ENCODE measurements at places on chromosomes 7 and 10. TPM values are rescaled to one million over a fixed set of nuclear protein-coding genes. Genes with fewer than 3 reads are reported as not detected.

DNA sequence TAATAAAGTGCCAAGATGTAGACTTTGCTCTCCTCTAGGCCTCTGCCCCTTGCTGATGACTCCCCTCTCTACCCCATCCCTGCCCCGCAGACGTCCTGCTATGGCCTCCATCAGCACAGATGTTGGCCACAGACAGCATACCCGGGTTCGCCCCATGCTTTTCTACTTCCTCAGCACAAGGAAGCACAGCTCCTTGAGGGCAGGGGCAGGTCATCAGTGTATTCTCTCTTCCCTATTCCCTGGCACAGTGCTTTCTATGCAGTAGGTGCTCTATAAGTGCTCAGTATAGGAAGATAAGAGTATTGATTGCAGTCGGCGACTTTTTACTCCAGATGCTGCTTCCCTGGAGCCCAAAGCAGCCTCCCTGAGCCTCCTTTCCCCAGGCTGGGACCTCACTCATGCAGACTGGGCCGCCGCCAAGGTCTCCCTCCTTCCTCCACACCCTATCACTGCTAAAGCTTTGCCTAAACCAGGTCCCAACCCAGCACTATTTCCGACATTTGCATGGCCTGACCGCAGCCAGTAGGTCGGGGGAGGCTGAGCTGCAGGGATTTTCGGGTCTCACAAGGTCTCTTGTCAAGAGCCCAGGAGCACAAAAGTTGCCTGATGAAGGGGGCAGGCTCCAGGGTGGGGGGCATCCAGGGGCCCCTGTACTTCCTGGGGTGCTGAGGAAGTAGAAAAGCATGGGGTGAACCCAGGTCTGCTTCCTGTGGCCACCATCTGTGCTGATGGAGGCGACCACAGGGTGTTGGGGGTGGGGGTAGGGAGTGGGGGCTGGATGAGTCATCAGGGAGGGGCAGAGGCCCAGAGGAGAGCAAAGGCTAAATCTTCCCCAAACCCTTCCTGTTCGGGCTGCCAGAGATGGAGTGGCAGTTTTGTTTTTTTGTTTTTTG lies 8.0 kb downstream of the CALHM3 start:
- no peaks in the 10 kb centered on the region for H3K27me3 ChIP-seq
- H3K36me3 ChIP-seq = no peaks in the 10 kb centered on the region
- no peak overlapping the region for H3K4me3 ChIP-seq
- H3K27ac ChIP-seq = peak overlapping the region; percentile 64
- H3K4me1 ChIP-seq = peaks cover 19% of the 10 kb centered on the region

DNA sequence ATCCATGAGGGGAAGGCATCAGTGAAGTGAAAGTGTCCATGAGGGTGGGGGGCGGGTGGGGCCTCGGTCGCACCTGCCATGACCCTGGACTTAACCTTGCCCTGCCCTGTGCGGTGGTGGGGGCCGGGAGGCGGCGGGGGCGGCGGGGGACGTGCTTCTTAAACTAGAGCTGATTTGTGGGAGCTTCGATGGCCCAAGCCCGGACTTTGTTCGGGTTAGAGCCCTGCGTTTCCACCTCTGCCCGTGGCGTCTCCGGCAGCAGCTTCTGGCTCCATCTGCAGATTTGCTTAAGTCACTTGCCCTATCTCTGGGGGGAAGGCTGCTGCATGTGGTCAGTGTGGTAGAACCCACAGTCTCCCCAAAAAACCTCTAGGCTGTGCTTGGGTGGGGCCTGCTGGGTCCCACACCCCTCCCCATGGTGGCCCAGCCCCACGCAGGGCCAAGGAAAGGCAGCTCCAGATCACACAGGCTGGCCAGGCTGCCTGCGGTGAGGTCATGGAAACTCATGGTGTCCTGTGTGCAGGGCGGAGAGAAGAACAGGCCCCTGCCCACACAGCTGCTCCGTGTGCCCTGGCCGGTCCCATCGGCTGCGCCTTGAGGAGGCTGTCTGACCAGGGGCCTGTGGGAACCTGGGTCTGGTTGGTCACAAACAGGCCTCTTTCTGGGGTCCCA lies 93.2 kb downstream of the INPP5A start:
- DNase-seq = no peak
- H3K4me1 ChIP-seq = peaks cover 81% of the 10 kb centered on the region
- H3K27ac ChIP-seq = peak overlapping the region; percentile 96
- H3K27me3 ChIP-seq = no peaks in the 10 kb centered on the region

- peaks cover 33% of the 10 kb centered on the region for H3K4me1 ChIP-seq
- no peaks in the 10 kb centered on the region for H3K27me3 ChIP-seq
- no peak overlapping the region for H3K27ac ChIP-seq
- no peak for DNase-seq
- H3K4me3 ChIP-seq = no peak overlapping the region
Observed at GRCh38 chr7:729140-730000, 2.3 kb upstream of the PRKAR1B start.

GRCh38 chr10:45471531-45472310 lies 97.7 kb downstream of the ALOX5 start:
- H3K4me3 ChIP-seq = no peak overlapping the region
- peaks cover 37% of the 10 kb centered on the region for H3K4me1 ChIP-seq
- no peak overlapping the region for H3K27ac ChIP-seq
- DNase-seq = no peak

DNA sequence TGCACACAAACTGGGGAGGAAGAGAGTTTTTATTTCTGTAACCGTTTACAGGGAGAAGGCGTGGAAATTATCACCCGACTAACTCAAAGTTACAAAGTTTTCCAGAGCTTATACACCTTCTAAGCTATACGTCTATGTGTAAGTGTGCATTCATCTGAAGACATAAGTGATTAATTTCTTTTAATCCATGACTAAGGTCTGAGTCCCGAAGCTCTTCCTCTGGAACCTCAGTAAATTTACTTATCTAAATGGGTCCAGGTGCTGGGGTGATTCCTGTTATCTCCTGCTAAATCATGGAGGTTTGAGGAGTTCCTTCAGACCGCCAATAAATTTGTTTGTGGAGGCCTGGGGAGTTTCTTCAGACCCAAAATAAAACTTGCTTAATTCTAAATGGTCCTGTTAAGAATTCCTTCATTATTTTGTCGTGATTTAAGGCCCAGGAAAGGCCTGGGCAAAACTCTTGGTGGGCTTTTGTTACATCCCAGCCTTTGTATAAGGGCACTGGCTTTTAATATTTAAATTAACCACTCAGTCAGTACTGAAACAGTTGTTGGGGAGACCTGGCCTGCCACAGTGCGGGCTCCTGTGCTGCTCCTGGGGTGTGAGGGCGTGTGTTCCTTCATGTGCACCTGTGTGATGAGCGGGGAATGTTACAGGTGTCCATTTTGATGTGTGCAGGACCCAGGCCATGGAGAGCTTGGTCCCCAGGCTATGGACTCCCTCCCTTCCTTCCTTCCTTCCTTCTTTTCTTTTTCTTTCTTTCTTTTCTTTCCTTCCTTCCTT lies 5.8 kb upstream of the METTL27 start:
- no peak overlapping the region for H3K27ac ChIP-seq
- no peaks in the 10 kb centered on the region for H3K27me3 ChIP-seq
- no peaks in the 10 kb centered on the region for H3K36me3 ChIP-seq
- H3K4me3 ChIP-seq = no peak overlapping the region
- DNase-seq = no peak

DNA sequence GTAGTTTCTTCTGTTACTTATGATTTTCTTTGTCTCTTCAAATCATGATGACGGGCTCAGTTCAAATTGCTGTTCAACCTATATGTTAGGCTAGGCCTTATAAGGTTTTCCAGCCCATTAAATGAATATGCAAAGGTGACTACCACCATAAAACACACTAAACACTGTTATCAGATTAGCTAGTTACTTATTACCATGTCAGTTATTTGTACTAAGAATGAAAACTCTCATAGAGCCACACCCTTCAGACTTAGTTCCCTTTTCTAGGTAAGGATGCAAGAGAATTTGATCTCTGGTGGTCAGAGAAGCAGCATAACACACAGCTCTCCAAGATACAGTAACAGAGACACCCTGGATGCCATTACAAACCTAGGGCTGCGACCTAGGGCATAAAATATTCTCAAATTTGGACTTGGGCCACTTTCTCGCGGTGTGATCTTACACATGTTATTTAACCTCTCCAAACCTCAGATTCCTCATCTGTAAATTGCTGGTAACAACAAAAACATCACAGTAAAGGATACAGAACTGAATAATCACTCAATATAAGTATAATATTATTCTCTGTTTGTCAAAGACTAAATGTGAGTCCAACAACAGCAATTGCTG lies 35.6 kb downstream of the ANKMY2 start:
- no peak for DNase-seq
- no peak overlapping the region for H3K4me3 ChIP-seq
- H3K27me3 ChIP-seq = no peaks in the 10 kb centered on the region
- H3K36me3 ChIP-seq = no peaks in the 10 kb centered on the region
- H3K4me1 ChIP-seq = no peaks in the 10 kb centered on the region

DNA sequence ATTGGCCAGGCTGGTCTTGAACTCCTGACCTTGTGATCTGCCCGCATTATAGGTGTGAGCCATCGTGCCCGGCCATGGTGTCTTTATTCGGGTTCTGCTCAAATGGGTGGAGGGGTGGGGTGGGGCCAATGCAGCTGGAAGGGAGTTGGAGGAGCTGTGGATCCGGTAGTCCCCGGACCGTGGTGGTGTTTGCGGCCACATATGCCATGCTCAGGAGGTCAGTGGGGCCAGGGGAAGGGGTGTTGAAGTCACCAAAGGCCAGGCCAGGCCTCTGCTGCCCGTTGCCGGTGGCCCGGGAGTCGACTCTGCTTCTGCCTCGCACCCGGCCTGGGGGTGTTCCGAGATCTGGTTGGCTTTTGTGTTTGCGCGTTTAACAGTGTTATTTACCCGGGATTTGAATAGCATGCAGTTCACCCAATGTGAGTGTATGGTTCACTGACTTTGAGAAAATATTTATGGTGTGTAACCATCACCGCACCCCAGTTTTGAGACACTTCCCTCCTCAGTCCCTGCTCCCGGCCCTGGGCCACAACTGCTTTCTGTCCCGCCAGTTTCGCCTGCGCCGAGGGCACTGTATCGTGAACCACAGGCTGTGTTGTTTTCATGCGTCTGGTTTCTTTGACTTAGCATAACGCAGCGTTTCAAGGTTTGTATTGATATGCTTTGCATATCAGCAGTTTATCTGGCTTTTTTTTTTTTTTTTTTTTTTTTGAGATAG lies 10.7 kb downstream of the INPP5A start:
- no peak overlapping the region for H3K27ac ChIP-seq
- no peak overlapping the region for H3K4me3 ChIP-seq
- H3K4me1 ChIP-seq = peaks cover 67% of the 10 kb centered on the region

- no peaks in the 10 kb centered on the region for H3K36me3 ChIP-seq
- DNase-seq = no peak
- H3K4me1 ChIP-seq = no peaks in the 10 kb centered on the region
- H3K27ac ChIP-seq = no peak overlapping the region
Observed at GRCh38 chr7:31382722-31383121, 42.2 kb upstream of the NEUROD6 start.

DNA sequence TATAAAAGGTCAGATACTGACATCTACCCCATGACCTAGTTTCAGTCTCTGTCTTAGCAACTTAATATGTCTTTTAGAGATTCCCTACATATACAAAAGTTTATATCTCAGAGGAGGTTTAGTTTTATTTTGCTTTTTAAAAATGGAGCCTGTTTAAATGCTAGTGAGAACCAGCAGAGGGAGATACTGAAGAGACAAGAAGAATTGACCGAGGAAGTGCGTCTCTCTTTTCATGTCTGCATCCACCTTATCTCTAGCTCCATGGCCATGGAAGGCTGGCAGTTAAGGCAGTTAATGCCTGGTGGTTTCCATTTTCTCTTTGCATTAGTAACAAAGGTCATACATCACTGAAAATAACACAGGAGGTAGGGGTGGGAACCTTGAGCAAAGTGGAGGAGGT lies 10.7 kb downstream of the SUV39H2 start:
- no peak overlapping the region for H3K4me3 ChIP-seq
- no peaks in the 10 kb centered on the region for H3K36me3 ChIP-seq
- no peak overlapping the region for H3K27ac ChIP-seq

DNA sequence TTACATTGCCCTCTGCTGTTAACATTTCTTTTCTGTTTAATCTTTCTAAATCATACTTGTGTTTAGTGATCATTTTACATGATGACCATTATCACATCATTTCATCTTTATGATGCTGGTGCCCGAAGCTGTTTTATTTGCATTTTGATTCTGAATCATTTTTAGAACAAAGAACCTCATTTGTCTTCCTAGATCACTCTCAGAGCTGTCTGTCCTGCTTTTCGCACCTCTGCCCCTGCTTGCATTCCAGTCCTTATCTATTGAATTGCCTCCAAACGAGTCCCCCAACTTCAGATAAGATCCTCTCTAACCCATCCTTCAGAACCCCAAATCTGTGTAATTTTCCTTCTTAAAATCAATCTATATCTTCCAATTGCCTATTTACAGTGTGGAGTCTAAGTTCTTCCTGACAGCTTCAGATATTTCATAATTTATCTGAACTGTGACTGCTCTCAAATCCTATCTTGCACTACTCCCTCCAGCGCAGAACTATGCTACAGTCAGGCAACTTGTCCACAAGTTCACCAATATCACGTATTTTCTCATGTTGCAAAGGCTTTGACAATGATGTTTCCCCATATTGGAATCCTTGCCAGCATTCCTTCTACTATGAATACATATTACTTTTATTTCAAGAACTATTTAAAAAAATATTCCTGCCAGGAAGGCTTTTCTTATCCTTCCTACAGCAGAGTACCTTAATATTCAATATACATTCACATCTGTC lies 346.5 kb upstream of the CACNA2D1 start:
- no peaks in the 10 kb centered on the region for H3K4me1 ChIP-seq
- no peak for DNase-seq
- H3K27ac ChIP-seq = no peak overlapping the region
- no peak overlapping the region for H3K4me3 ChIP-seq

DNA sequence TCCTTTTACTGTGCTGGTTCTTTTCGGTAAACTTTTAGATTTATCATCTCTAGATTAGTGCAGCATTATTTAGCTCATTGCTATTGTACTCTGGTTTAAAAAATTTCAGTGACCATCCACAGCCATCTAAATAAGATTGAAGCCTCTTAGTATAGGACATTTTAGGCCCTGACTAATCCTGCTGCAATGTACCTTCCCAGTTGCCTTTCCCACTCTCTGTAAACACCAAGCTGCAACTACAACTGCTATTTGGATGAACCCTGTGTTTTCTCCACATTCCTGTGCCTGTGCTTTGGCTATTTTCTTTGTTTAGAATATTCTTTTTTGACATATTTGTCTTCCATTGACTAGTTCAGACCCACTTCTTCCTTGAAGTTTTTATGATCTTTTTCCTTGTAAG lies 314.6 kb downstream of the AUTS2 start:
- no peaks in the 10 kb centered on the region for H3K4me1 ChIP-seq
- no peak overlapping the region for H3K4me3 ChIP-seq
- no peaks in the 10 kb centered on the region for H3K36me3 ChIP-seq
- no peak for DNase-seq
- no peaks in the 10 kb centered on the region for H3K27me3 ChIP-seq
- no peak overlapping the region for H3K27ac ChIP-seq

DNA sequence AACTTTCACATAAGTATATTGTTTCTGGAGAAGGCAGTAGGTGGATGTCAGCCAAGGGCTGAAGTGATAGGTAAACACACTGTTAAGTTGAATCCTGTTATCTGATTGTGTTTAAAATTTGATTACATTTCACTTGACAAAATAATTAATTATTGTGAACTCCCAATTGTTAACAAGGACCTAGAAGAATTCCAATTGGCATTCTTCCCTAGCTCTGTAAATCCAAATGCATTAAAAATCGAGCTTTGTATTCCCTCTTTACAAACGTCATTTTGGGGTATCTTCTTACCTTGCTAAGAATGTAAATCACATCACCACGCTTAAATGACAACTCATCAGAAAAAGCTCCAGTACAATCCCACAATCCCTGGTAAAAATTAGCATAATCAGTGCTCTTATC lies 179.9 kb downstream of the SKAP2 start:
- no peaks in the 10 kb centered on the region for H3K4me1 ChIP-seq
- no peak overlapping the region for H3K27ac ChIP-seq
- no peak for DNase-seq
- H3K36me3 ChIP-seq = no peaks in the 10 kb centered on the region
- H3K27me3 ChIP-seq = no peaks in the 10 kb centered on the region

Gene CALHM3
- total RNA-seq = not detected

Gene RASA4B
- total RNA-seq = 19.6 TPM

Gene EIF5AL1
- not detected for total RNA-seq

Gene FAM131B
- 1.5 TPM for total RNA-seq

Gene IMPDH1
- total RNA-seq = 52.3 TPM
